ENCODE measurements at places on chromosomes 12 and 14.

GRCh38 chr12:58804749-58805148 lies 115.6 kb downstream of the LRIG3 start:
- no peak for DNase-seq

DNA sequence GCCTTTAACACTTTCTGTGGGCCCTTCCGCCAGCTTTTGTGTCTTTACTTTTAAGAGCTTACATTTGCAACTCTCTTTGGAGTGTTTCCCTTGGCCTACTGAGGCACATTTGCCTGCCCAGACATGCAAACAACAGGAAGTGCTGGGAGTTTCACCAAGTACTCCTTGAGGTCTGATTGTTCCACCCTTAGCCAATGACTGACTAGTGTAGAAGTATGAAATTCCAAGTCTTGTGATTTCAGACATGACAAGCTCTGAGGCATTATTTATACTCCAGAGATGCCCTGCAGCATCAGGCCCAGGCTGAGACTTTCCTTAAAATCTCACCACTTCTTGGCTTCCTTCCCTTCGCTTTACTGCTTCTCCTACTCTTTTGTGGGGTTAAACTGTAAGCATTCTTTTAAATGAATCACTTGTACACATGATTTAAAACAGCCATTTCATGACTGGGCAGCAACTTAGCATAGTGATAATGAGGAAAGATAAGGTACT lies 174.1 kb downstream of the SLC6A15 start:
- peak; percentile 84 for DNase-seq

DNA sequence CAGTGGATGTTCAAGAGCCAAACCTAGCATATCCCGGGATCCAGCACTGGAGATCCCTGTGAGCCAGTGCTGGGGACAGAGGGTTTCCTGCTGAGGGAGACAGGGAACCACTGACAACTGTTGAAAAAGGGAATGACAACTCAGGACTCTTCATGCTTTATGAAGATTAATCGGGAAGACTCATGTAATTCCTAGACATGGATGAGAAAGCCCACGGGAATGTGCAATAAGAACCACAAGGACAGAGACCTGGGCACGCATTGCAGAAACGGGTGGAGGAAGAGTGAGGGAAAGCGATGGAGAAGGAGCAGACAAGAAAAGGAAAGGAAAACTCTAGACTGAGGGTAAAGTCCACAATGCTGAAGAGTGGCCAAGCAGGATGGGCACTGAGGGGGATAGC lies 296.0 kb downstream of the PCNX1 start:
- DNase-seq: peak; percentile 74

DNA sequence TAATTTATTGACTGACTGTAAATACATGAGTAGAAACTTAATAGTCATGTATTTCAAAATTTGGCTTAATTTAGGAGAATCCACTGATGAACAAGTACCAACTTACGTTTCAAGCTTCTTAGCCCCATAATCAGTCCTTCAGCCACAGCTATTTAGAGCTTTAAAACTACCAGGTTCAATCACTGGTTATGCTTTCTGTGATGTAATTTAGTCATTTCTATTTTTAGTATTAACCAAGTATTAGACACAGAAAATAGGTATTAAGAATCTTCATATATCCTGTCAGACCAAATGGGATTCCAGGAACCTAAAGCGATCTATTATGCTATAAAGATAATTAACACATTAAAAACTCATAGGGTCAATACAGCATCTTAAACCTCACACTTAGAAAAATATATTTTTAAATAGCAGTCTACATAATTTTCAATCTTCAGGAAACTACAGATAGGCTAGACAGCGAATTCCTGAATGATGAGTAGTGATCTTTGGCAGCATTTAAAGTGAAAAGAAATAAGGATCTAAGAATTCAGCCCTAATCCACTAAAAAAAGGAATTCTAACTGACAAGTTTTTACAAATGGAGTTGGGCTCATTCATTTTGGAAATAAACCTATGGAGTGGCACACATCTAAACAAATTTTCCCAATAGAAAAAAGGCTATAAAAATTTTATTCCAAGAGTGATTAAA lies 51.5 kb downstream of the ZC3H14 start:
- peak; percentile 80 for DNase-seq

DNA sequence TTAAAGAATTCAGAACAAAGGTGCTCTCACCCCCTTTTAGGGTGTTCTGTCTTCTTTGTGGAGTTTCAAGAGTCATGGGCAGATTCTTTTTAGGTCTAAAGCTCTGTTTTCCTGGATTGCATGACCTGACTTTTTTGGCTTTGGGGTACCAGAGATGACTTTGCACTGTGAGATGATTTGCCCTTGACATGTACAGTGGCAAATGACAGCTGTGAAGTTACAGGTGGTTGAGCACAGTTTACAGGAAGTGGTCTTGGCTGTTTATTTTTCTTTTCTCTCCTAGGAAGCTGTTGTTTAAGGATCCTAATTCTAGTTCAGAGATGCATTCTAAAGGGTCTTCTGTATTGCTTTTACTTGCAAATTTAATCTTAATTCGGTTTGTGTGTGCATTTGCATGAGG lies 83.8 kb upstream of the METAP2 start:
- DNase-seq: no peak

GRCh38 chr12:86741531-86741930 lies 485.3 kb upstream of the MGAT4C start:
- DNase-seq: peak; percentile 8

DNA sequence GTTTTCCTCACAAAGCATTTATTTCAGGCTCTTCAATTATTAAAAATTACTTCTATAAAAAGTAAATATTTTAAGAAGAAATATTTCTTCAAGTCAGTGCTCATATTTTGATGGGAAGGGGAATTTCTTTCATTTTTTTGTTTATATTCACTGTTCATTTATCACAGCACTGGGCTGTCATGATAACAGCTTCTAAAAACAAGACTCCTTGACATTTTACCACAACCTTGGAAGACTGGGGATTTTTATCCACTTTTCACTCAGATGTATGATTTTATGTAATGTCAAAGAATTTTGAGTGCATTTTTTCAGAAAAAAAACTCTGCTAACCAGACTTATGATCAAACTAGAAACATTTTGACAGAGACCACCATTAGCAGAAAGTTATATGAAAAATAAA lies 149.7 kb downstream of the PHLDA1 start:
- peak; percentile 45 for DNase-seq

- DNase-seq: no peak
Measured at GRCh38 chr14:68362846-68363245, 430.0 kb downstream of the ZFP36L1 start.

DNA sequence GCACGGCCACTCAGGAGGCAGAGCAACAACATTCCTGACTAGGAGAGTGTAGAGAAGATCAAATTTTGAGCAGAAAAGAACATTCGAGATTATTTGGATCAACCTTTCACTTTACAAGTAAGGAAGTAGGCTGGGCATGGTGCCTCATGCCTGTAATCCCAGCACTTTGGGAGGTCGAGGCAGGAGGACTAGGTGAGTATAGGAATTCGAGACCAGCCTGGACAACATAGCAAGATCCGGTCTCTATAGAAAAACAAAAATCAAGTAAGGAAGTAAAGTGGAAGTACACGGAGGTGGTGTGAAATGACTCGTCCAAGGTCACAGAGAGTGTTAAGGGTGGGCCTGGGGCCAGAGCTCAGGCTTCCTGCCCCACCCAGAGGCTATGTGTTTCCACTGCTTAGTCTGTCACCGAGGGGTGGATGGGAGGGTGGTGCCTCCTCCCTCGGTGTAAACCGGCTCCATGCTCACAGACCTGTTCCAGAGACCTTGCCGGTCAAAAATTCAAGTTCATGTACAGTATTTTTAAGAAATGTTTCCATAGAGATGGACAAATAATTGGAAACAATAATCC lies 51.9 kb downstream of the MAP1LC3B2 start:
- DNase-seq: no peak

- DNase-seq: peak; percentile 32
Measured at GRCh38 chr12:26250801-26251200, 55.4 kb downstream of the SSPN start.

DNA sequence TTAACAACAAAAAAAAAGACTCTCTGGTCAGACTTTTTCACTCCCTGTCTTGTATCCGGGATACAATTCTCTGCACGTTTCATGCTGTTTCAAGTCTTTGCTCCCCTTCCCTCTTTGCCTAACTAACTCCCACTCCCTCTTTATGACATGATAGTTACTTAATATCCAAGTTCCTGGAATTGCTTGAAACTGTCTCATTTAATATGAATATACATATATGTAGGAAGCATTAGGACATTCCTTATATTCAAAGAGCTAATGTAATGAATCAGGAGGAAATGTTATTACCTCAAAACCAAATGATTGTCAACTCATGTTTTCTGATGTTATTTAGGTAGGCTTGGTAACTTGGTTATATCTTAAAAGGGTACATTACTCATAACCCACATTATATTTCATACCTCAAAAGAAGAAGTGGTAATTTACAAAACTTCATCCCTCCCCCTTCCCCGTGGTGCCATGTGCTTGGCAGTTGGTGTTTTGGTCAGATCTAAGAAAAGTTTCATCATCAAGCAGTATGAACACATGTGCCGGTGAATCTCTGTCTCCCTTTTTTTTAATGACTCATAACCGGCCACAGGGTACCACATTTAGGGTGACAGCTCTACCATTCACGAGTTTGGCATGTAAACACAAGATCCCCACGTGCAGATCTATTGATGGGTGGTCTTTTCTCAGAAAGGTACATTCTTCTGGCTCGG lies 56.5 kb downstream of the HCAR2 start:
- peak; percentile 87 for DNase-seq

DNA sequence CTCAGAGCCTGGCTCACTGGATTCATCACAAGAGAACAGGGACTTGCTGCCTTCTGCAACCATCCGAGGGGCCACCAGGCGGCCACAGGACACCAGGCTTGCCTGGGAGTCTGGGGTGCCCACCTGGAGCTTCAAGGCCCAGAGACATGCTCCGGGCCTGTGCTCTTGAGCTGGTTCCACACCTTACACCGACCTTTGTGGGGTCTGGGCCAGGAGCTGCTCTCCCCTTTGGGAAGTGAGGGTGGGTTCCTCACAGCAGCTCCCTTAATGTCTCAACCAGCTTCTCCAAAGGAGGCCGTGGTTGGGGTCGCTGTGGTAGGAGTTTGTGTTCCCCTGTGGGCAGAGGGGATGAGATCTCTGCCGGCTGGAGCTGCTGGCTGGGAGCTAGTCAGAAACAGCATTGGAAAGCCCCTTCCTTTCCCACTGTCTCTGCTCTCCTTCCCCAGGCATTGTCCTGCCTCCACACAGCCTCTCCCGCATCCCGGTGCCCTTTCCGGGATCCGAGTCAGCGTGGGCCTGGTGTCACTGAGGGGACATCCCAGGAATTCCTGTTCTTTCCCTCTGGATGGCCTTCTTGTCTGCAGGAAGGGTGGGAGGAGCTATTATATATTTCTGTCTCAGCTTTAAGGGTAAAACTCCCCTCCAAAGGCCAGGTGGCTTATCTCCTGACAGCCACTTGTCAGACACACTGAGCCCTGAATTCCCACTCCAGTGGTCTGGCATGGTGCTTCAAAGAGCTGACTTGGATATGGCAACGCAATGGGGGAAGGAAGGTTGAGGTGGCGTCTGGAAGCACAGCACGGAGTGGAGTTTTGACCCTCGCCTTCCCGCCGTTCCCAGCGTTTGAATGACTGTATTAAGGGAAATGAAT lies 5.1 kb upstream of the PAPLN start:
- no peak for DNase-seq

GRCh38 chr12:3537719-3538465 lies 46.9 kb downstream of the PRMT8 start:
- no peak for DNase-seq

GRCh38 chr14:77458249-77458950 lies 507 bp downstream of the AHSA1 start:
- DNase-seq: peak; percentile 21

GRCh38 chr12:52354200-52354599 lies 13.1 kb downstream of the KRT85 start:
- DNase-seq: no peak

DNA sequence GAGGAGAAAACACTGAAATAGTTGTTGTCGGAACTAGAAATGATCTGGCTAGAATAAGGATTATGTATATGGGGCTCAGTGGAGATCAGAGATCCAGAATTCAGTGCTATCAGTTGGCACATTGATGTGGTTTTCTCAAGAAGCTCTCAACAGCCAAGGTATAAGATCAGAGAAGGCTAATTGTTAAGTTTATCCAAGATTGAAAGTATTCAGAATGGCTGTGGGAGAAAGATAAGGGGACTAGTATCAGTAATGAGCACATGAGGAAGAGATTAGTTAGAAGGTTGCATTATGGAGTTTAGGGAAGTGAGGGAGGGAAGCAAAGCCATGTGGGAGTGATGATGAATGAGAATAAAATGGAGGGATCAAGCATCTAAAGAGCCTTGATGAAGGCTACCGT lies 128.1 kb upstream of the MIS18BP1 start:
- DNase-seq: no peak

DNA sequence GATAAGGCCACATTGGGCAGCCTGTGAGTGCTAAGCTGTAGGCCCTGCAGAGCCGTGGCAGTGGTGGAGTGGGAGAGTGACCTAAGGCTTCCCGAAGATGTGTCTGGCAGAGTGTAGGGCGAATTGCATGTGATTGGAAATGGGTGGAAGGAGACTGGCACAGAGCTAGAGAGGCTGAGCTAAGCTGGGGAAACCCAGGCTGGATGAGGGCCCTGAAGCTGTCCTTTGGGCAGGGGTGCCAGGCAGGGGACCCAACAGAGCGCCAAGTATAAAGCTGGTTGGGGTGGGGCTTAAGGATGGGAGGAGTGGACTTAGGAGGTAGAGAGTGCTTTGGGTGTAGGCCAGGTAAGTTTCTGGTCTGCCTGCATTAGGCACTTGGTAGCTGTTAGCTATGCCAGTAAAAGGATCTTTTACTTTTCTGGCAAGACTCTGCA lies 47.9 kb downstream of the WDR20 start:
- DNase-seq: no peak

- no peak for DNase-seq
Measured at GRCh38 chr14:87800216-87800615, 192.8 kb downstream of the GALC start.

GRCh38 chr12:107547389-107547788 lies 138.2 kb upstream of the PWP1 start:
- no peak for DNase-seq

GRCh38 chr14:75861161-75861621 lies 120.6 kb downstream of the TGFB3 start:
- no peak for DNase-seq

GRCh38 chr12:131139363-131140068 lies 185.8 kb downstream of the ADGRD1 start:
- no peak for DNase-seq

- peak; percentile 48 for DNase-seq
Measured at GRCh38 chr12:48489012-48489411, 6.7 kb downstream of the C12orf54 start.

DNA sequence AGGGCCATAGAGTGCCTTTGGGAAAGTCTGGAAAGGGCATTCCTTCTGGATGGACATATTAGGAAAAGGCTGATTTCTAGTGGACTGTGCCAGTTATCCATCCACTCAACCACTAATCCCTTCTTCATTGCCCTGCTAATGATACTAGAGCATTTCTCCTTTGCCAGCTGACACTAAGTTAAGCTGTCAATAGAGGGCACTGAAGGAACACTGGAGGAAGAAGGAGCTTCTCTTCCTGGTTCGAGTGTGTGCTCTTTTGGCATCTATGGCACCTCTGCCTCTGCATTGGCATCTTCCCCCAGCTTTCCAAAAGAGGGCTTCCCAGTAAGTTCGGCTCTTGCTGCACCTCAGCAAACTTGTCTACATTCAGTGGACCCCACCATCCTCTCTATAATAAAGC lies 165.4 kb downstream of the DERA start:
- DNase-seq: peak; percentile 16

GRCh38 chr14:81534510-81535074 lies 939 bp upstream of the SEL1L start:
- no peak for DNase-seq

All from fibroblast of skin of abdomen (primary cell).